Stimulated activated CD8-positive, alpha-beta memory T cell treated with anti-CD3 and anti-CD28 coated beads, Interleukin-12 subunit alpha, Interleukin-12 subunit beta, amount 100 ng/mL, for 4 hours (primary cell): ENCODE measurements at places on chromosomes 5 and 9.

- DNase-seq: no peak
These were observed 52.6 kb upstream of the TNFAIP8 start for GRCh38 chr5:119302916-119303897.

DNA sequence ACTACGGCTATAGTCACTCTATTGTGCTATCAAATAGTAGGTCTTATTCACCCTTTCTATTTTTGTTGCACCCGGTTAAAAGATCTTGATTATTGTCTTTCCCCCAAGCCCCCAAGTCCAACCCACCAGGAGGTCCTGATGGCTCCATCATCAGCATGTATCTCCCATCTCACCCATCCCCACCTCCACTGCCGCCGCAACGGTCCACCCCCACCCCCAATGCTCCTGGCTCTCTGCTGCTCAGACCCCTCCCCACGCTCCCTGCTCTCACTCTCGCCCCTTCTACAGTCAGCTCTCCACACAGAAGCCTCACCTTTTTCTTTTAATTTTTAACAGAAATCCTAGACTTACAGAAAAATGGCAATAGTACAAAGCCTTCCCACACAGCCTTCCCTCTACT, 51.5 kb upstream of the SH3PXD2B start:
- no peak for DNase-seq

GRCh38 chr5:112554101-112554977, 135.3 kb upstream of the EPB41L4A start:
- DNase-seq: no peak

DNA sequence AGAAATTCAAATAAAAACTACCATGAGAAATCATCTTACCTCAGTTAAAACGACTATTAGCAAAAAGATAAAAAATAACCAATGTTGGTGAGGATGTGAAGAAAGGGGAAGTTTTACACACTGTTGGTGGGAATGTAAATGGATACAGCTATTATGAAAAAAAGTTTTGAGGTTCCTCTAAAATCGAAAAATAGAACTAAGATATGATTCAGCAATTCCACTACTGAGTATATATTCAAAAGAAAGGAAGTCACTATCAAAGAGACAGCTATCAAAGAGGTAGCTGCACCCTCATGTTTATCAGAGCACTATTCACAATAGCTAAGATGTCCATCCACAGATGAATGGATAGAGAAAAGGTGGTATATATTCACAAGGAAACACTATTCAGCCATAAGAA, 1888.4 kb downstream of the MAT2B start:
- DNase-seq: no peak

- DNase-seq: no peak
These were observed 318.2 kb downstream of the SLCO4C1 start for GRCh38 chr5:101977729-101978345.

DNA sequence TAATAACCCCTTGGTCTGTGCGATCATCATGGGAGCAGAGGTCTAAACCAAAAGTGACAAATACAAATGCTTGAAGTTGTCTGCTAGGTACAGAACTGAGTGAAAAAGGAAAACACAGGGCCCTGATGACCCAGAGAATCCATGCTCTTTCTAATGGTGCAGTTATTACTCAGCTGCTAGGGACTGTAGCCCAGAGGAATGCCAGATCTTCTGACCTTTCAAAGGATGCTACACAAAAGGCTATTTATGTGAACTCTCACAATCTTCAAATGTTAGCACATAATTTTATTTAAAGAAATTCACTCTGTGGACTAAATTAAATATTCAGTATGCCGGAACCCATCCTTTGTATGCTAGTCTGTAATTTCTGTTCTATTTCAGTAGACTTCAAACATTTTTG, 79.9 kb downstream of the PRR16 start:
- DNase-seq: no peak

GRCh38 chr5:163893281-163893680, 387.9 kb downstream of the MAT2B start:
- DNase-seq: no peak

- no peak for DNase-seq
These were observed 40.1 kb upstream of the GLIS3 start for GRCh38 chr9:4339836-4340560.

DNA sequence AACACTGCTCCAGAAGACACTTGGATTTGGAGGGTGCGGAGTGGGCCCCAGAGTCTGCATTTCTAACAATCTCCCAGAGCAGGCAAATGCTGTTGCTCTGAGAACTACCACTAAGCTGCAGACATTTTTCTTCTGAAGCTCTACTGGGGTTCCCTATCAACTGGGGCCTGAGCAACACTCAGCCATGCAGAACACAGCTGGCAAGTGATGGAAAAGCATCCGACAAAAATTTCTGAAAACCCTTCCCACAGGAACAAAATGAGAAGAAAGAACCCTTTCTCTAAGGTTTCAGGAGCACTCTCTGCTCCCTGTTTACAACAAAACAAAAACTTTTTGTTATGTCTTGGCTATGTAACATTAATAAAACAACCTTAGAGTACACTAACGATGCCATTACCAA, 516.9 kb downstream of the CTNND2 start:
- no peak for DNase-seq

DNA sequence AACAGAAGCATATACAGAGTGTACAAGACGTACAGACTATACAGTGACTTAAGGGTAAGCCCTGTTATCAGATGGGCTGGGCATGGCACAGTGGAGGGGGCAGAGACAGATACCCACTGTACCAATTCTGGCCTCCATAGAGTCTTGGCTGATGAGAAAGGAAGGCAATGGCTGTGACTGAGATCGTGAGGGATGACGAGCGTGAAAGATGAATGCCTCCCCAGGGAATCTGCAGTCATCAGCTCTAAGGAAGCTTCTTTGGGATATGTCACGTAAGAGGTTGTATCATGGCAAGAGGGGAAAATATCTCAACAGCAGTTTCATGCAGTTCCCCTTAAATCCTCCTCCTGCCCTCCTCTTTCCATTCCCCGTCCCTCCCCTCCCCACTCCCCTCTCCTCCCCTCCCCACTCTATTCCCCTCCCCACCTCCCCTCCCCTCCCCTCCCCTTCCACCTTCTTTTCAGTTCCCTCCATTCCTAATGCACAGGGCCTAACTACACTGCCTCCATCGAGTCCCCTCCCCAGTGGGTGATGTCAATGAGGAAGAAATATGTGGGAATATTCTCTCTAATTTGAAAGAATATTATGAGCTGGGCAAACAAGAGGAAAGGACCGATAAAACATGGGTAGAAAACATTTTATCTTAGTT, 226.4 kb upstream of the DAP start:
- DNase-seq: no peak

DNA sequence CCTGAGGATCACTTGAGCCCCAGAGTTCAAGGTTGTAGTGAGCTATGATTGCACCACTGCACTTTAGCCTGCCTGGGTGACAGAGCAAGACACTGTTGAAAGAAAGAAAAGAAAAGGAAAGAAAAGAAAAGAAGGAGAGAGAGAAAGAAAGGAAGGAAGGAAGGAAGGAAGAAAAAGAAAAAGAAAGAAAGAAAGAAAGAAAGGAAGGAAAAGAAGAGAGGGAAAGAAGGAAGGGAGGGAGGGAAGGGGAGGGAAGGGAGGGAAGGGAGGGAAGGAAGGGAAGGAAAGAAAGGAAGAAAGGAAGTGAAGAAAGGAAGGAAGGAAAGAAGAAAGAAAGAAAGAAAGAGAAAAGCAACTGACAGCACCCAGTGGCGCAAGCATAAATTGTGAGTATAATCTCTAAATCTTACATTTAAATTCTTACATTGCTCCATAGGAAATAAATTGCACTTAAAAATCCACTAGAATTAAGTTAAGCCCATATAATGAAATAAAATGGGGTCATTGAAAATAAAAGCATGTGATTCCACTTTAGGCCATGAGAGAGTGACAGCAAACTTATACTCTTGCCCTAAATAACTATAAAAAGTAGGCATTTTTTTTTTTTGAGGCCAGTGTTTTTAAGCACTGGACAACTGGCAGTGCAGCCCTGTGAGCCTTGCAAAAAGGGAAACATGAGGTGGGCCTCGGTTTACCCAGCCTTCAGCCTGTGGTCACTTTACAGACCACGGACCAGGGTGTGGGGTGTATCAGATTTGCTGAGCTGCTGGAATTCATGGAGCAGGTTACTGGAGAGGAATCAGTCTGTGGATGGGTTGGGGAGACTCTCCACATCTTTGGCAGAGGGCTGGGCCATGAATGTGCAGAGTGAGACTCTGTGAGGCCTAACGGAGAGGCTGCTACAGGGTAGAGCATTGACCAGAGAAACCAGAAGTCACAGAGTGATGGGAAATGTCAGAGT, 175.5 kb downstream of the TTLL11 start:
- DNase-seq: no peak

DNA sequence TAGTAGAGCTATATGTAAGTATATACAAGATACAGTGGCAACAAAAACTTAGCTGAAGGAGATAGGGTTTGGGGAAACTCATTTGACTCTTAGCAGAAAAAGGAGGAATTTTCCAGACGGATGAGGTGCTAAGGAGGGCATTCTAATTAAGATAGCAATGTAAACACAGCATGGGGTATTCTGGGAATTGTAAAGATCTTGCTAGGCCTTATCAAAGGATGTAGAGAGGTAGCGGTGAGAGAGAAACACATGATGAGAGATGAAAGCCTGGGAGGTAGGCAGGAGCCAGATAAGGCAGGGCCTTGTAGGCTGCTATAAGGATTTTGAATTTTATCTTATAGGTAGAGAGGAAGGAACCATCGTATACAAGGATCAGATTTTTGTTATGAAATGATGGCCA, 106.6 kb upstream of the KCNN2 start:
- no peak for DNase-seq

- no peak for DNase-seq
These were observed 370.9 kb downstream of the PLK2 start for GRCh38 chr5:58088941-58089340.

DNA sequence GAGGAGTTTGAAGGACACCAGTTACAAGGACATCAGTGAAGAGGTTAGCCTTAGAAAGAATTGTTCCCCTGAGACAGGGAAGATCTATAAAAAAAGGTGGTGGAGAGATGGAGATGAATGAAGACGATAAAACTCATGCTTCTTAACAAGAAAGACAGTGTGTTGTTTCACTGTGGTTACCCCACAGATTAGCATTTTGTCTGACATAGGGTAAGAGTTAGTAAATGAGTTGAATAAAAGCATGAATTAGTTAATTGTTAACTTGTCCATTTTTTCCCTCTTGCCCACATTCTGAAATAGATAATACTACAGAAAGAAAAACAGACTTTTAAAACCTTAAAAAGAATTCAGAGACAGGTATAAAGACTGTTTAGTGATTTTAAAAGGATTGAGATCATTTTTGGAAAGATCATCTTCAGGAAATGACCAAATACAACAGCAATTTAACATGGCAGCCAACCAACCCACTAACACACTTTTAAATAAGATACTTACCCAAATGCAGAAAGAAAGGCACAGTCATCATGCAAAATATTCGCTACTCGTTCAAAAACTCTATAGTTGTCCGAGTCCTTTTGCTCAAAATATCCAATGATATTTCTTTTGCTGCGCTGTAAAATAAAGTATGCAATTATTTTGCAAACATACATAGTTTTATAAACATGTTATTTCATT, 78.5 kb downstream of the ERP44 start:
- DNase-seq: no peak

- DNase-seq: no peak
These were observed 14.2 kb upstream of the JAKMIP2 start for GRCh38 chr5:147796556-147797308.

DNA sequence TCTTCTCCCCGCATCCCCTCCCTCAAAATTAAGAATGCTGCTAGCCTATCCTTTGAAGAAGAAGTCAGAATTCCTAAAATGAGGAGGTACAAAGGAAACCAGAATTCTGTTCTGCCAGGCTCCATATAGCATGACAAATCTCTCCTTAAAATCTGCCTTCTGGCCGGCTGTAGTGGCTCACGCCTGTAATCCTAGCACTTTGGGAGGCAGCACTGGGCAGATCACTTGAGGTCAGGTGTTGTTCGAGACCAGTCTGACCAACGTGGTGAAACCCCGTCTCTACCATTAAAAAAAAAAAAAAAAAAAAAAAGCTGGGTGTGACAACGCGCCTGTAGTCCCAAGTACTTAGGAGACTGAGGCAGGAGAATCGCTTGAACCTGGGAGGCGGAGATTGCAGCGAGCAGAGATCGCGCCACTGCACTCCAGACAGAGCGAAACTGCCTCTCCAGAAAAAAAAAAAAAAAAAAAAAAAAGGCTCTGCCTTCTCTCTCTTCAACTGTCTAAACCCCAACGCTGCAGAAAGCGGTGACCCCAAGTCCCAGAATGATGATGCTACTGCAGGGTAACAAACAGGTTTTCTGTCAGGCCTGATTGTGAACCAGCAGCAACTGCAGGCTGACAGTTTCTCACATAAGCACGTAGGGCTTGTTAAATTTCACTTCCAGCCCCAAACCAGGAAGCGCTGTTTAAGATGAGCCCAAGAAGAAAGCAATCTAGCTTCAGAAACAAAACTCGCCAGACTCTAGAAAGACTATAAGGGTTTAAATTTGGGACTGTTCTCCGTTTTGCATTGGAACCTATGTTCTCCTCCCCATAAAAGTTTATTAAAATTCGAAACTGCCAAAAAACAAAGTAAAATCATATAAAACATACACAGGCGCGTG, 963 bp upstream of the CAST start:
- DNase-seq: no peak
